ENCODE measurements at places on chromosomes 1 and 21. TPM values are rescaled to one million over a fixed set of nuclear protein-coding genes. Genes with fewer than 3 reads are reported as not detected.

GPR3 gene
- 0.12 TPM for total RNA-seq

CYP4Z1 gene
- total RNA-seq: 0.68 TPM

MYOC gene
- total RNA-seq: 3.0 TPM

C1orf141 gene
- 17.3 TPM for total RNA-seq

- no peaks in the 10 kb centered on the region for H3K36me3 ChIP-seq
- no peak overlapping the region for H3K4me3 ChIP-seq
- no peak for DNase-seq
- no peak overlapping the region for H3K27ac ChIP-seq
Measured at GRCh38 chr21:41112740-41113692, 54.9 kb upstream of the BACE2 start.

DNA sequence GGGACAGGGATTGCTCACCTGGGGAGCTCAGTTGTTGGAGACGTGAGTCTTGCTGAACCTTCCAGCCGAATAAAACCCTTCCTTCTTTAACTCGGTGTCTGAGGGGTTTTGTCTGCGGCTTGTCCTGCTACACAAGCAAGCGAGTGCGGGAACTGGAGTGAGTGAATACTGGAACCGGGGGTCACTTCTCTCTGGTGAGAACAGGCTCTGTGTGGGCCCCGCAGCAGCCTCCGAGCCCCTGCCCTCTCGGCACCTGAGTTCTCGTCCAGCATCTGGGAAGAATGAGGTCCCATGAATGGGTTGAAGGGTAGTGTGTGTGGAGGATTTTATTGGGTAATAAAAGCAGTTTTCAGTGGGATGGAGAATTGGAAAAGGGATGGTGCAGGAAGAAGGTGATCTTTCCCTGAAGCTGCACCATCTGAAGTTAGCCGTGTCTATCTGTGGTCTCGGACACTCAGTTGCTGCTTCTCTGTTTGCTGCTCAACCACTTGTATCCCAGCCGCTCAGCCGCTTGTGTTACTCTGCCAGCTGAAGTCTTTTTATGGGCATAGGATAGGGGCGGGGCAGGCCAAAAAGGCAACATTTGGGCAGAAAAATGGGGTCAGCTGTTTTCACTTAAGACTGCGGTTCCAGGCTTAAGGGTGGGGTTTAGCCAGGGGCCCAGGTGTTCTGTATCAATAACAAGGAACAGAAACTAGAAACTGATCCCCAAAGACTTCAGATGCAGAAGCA, 450.6 kb upstream of the CAMK1G start:
- H3K27ac ChIP-seq: no peak overlapping the region
- H3K4me1 ChIP-seq: no peaks in the 10 kb centered on the region
- no peaks in the 10 kb centered on the region for H3K27me3 ChIP-seq

- DNase-seq: no peak
- H3K4me3 ChIP-seq: no peak overlapping the region
- H3K4me1 ChIP-seq: no peaks in the 10 kb centered on the region
- no peaks in the 10 kb centered on the region for H3K36me3 ChIP-seq
Measured at GRCh38 chr1:71014178-71014579, 33.4 kb downstream of the PTGER3 start.

DNA sequence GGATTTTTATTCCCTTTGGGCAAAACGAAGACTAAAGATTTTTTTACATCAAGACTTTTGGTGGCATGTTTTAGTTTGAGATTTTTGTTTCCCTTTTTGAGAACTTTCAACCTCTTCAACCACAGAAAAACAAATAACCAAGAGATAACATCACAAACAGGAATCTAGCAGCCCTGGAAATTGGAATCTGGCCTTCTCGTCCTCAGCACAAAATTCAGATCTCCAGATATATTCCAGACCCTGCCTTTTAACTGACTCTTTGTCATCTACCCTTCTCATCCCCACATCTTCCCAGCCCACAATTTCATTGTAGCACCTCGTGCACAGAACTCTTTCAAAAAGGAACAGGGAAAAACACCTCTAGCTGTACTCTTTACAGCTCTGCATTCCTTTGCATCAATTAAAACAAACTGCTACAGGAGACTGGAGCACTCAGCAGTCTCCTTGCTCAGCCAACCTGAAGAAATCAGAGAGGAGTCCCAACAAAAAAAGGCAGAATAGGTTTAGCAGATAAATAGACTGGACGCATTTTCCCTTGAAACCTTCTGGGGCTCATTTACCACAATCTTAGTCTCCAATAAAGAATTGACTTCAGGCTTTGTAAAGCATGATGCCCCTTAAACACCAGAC, 251.0 kb downstream of the TTLL7 start:
- no peak overlapping the region for H3K4me3 ChIP-seq
- no peaks in the 10 kb centered on the region for H3K4me1 ChIP-seq
- DNase-seq: no peak
- no peaks in the 10 kb centered on the region for H3K36me3 ChIP-seq
- H3K27me3 ChIP-seq: no peaks in the 10 kb centered on the region

- H3K36me3 ChIP-seq: no peaks in the 10 kb centered on the region
- no peak for DNase-seq
- no peak overlapping the region for H3K4me3 ChIP-seq
- no peaks in the 10 kb centered on the region for H3K27me3 ChIP-seq
- no peak overlapping the region for H3K27ac ChIP-seq
Measured at GRCh38 chr1:229553621-229554130, 4.8 kb downstream of the ABCB10 start.

GRCh38 chr1:232744847-232745246, 60.4 kb upstream of the MAP10 start:
- H3K4me1 ChIP-seq: no peaks in the 10 kb centered on the region
- no peaks in the 10 kb centered on the region for H3K27me3 ChIP-seq
- no peak overlapping the region for H3K27ac ChIP-seq
- no peak for DNase-seq
- no peak overlapping the region for H3K4me3 ChIP-seq

DNA sequence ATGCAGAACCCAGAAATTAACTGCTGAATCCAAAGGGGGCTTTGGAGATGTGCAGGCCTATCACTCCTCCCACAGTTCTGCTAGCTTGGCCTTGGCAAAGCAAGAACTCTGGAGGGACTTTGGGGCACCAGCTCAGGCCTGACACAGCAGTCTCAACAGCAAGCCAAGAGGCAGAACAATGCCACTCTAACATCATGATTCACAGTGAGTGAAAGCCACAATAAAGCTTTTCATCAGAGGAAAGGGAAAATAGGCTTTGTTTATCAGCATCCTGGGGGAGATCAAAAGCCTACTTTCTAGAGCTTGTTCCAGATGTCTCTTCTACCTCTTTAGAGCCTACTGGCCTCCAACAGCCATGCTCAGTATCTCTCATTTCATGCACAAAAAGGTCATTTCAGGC, 283.4 kb downstream of the KCNH1 start:
- no peaks in the 10 kb centered on the region for H3K27me3 ChIP-seq
- no peaks in the 10 kb centered on the region for H3K4me1 ChIP-seq
- no peaks in the 10 kb centered on the region for H3K36me3 ChIP-seq
